ENCODE measurements at places on chromosomes 4 and X.

- DNase-seq = no peak
Measured at GRCh38 chrX:16462912-16463311, 187.0 kb upstream of the S100G start.

DNA sequence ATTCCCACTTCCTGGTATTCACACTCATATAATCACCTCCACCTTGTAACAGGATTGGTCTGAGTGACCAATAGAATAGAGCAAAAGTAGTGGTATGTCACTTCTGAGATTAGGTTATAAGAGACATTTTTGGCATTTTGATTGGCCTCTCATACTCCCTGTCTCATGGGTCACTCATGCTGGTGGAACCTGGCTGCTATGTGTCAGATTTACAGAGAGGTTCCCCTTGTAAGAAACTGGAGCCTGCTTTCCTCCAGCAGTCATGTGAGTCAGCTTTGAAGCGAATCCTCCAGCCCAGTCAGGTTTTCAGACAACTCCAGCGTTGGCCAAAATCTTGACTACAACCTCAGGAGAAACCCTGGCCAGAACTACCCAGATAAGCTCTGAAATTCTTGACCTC lies 2.6 kb upstream of the OTUD4 start:
- no peak for DNase-seq

- DNase-seq = no peak
Measured at GRCh38 chrX:82658492-82658891, 849.6 kb upstream of the POU3F4 start.

- no peak for DNase-seq
Measured at GRCh38 chr4:92305878-92306520, 2.2 kb downstream of the GRID2 start.

DNA sequence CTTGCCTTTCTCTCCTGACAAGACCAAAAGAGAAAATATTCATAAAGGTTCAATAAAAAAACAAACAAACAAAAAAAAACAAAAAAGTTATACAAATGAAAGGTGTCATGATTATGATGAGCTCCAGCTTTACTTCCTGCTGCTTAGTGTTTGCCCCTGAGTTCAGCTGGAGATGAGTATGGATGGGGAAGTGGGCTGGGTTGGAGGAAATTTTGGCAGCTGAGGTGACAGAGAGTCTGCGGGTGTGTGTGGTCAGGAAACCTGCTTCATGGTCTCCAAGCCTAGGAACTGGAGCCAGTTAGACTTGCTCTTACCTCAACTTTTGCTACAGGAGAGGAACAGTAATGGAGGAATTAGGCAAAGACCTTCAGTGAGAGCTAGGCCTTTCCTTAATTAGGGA lies 4.3 kb upstream of the CYSLTR1 start:
- no peak for DNase-seq

DNA sequence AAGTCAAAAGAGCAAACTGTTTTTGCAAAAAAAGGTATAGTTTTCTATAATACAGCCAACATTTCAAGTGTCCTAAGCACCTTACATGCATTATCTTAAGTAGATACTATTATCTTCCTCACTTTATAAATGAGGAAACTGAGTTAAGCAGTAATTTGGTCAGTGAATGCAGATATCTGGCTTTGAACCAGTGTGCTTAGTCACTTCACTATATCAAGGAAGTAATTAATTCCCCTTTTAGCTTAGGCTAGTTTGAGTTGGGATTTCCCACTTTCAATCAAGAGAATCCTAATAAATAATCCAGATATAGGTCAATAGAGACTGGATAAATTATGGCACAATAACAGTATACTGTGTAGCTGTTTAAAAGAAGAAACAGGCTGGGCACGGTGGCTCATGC lies 14.8 kb downstream of the SPINK2 start:
- no peak for DNase-seq

GRCh38 chrX:66919280-66919832 lies 280.5 kb upstream of the EDA2R start:
- DNase-seq = no peak

- DNase-seq = no peak
Measured at GRCh38 chr4:144655491-144655890, 9.5 kb downstream of the HHIP start.

DNA sequence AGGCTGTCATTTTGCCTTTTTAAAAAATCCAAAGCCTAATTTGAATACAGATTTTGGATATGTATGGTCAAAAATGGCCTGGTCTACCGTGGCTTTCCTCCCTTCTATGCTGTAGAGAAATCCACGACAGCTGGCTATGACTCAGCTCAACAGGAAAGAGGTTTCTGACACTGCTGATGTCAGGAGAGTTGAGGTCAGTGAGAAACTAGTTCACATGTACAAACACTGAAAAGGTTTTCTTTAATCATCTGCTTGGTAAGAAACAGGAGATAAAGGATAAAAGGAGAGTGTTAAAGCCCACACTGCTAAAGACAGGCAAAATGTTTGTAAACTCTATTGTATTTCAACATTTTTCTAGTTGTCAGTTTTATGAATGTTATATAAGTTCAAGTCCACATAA lies 113.9 kb downstream of the NYX start:
- DNase-seq = peak; percentile 45

DNA sequence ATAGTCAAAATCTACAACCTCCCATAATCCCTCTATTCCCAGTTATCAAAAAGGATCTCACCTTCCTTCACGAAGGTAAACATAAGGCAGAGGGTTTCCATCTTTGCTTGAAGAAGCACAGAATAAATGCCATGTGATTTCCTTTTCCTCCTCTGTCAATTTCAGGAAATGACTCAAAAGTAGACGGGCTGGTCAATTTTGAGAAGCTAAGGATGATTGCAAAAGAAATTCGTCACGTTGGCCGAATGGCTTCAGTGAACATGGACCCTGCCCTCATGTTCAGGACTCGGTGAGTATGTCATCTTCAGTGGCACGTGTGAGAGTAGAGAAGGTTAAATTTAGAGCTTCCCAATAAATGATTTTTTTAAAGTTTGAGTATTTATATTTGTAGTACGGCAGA lies 240.2 kb downstream of the RAPGEF2 start:
- DNase-seq = no peak

DNA sequence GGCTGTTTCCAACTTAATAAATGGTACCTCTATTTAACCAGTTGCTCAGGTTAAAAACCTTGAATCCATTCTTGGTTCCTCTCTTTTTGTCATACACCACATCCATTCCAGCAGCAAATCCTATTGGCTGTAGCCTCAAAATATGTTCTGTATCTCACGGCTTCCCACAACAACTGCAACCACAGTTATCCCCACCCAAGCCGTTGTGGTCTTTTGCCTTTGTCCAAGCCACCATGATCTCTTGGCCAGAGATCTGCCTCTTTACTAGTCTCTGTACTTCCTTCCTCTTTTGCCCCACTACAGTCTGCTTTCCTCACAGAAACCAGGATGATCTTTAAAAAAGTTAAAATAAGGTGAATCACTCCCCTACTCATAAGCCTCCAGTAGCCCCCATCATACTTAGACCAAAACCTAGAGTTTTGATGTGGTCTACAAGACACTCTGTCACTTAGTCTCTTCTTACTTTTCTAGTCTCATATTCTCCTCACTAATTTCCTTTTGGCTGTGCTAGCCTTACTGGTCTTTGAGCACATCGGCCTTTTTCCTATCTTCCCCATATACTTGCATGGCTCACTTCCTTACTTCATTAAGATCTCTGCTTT lies 10.3 kb downstream of the MAOA start:
- DNase-seq = no peak

GRCh38 chr4:114184901-114185300 lies 205.5 kb upstream of the ARSJ start:
- no peak for DNase-seq

DNA sequence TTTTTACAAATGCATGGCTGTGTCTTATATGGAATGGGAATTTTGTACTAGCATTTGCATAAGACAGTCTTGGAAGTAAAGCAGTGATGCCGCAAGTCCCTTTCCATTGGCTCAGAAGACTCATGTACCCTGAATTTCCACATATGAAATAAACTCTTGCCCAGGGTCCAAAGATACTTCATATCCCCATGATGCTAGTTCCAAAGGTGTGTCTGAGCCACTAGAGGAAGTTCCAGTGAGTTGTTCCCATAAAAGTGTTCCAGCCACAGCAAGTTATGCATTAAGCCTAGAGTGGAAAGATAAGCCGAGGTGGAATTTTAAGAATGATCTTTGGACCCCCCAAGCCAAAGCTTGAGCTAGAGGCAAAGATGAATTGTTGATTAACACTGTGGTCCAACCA lies 9.3 kb upstream of the CEP135 start:
- no peak for DNase-seq

- no peak for DNase-seq
Measured at GRCh38 chr4:117267317-117267716, 181.9 kb upstream of the TRAM1L1 start.

DNA sequence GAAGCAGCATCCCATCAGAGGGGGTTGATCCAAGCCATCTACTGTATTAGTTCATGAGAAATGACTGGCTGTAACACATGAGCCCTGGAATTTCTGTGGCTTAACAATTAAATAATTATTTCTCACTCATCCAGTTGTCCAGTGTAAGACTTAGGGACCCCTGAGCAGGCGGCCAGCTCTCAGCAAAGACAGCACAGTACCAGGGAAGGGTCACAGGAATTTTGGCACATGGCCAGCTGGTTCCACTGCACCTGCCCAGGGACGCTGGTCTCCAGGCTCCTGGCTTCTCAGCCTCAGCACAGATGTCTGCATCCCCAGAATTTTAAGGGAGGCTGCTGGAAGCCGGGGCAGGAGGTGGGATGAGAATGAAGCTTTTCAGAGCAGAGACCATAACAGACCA lies 93.7 kb upstream of the DHRSX start:
- DNase-seq = no peak

- DNase-seq = no peak
Measured at GRCh38 chrX:111095974-111096895, at the start of gene PAK3. Gene PAK3 (plus strand): TSS chrX:111096191. CDS start chrX:111123104, 26,913 bp downstream.

GRCh38 chrX:47222751-47223350 lies 4.4 kb downstream of the CDK16 start:
- no peak for DNase-seq

DNA sequence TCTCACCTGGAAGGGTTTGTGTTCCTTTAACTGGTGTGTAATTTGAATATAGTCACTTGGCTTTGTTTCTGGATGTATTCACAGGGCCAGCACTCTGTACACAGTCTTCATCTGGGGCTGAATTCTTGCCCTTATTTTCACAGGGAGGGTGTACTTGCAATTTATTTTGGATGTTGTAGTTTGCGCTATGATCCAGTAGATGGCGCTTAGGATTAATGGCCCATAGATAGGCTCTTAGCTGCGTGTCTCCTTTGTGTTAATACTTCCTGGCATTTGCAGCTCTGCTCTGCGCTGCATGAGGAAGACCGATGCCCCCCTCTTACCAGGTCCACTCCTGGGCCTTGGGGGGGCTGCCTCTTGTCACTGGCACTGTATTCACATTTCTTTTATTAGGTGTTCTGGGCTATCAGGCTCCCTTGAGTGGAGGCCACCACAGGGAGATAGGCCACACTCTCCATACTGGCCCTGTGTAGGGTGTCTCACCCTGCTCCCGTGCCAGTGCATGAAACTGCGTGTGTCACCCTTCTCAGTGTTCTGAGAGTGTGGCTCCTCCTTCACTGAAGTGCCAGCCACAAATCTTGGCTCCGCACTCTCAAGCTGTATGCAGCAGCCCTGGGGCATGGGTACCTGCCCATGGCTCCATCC lies 562.2 kb downstream of the ZIC3 start:
- DNase-seq = peak; percentile 26

- no peak for DNase-seq
Measured at GRCh38 chr4:60682901-60683300, 517.2 kb upstream of the ADGRL3 start.

GRCh38 chr4:160386846-160387245 lies 1284.0 kb downstream of the RAPGEF2 start:
- no peak for DNase-seq

DNA sequence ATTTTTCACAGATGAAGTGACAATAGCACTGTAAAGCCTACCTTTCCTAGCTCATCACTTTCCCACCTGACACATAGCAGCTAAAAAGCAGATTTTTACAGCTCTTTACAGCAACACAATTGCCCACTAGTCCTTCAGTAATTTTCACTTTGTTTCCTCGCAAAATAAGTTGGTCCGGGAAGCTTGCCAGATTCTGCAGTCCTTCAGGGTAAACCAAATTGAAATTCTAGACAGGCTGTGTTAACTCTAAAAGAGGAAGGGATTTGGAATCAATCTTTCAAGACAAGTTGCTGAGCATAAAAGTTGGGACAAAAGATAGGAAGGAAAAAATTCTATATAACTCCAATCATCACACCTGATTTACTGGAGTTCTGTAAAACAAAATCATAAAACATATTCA lies 8.7 kb downstream of the C1QTNF7 start:
- no peak for DNase-seq

DNA sequence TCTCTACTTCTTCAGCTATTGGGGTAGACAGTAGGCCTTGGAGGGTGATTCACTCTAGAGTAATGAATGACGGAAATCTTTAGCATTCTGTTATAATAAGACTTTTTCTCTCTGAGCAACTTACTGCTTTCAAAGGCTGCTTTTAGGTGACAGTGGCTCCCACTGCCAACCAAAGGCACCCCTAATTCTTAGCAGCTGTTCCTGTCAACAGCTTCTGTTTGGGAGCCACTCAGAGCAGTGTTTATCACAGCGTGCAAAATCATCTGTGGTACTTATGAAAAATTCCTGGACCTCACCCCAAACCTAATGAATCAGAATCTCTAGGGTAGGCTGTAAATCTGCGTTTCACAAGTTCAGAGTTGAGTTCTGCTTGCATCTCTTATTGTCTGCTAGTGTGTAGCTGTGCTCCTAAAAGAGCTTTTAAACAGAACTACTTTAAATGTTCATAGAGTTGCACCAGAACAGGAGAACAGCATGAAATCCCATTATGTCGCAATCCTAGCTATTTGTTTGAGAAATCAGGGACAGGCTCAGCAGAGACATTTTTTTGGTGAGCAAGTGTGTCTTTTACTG lies 52.8 kb upstream of the POU4F2 start:
- DNase-seq = no peak

DNA sequence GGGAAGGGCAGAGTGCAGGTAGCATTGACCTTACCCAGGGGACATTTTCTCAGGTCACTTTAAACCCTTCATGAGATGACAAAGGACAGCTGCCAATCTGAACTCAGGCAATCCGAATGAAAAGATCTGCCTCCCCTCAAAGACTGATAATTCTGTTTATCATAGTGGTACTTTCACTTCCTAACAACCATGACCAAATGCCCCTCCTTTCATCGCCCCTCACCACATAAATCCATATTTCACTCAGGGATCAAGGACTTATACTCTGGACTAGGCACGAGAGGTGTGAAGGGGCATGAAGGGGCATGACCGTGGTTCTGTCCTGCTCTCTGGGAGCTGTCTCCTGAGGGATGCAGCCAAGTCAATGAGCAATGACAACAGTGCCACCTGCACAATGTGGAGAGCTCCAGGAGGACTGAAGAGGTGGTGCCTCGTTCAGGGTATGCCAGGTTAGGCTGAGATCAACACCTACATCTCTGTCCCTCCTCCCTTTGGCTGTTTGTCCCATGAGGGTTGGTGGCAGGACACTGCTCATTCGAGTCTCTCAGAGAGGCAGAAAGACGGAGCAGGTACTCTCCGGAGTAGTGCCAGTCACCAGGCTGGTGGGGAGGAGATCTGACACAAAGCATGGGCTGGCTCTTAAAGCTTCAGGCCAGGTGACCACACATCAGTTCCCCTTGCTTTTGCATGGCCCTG lies 12.5 kb downstream of the HS3ST1 start:
- DNase-seq = no peak
